ENCODE measurements at places on chromosomes 5 and 9.

DNA sequence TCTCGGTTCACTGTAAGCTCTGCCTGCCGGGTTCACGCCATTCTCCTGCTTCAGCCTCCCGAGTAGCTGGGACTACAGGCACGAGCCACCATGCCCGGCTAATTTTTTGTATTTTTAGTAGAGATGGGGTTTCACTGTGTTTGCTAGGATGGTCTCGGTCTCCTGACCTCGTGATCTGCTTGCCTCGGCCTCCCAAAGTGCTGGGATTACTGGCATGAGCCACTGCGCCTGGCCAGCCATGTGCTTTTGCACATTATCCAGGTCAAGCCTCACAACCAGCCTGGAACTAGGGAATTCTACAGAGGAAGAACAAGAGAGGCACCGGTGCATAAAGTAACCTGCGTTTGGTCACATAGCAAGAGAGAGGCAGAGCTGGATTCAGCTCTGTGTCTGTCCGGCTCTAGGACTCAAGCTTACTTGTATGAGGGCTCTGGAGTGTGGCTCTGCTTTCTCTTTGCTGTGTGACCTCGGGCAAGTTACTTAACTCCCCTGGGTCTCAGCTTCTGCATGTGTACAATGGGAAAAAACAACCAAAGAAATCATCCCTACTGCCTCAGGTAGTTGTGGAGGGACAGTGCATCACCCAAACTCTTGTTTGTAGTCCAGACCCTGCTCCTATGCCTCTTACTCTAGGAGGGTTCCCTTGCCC lies 6.3 kb downstream of the FGF18 start:
- H3K27ac ChIP-seq = no peak overlapping the region
- H3K4me1 ChIP-seq = peaks cover 6% of the 10 kb centered on the region
- H3K36me3 ChIP-seq = no peaks in the 10 kb centered on the region
- no peak for DNase-seq
- H3K4me3 ChIP-seq = no peak overlapping the region

DNA sequence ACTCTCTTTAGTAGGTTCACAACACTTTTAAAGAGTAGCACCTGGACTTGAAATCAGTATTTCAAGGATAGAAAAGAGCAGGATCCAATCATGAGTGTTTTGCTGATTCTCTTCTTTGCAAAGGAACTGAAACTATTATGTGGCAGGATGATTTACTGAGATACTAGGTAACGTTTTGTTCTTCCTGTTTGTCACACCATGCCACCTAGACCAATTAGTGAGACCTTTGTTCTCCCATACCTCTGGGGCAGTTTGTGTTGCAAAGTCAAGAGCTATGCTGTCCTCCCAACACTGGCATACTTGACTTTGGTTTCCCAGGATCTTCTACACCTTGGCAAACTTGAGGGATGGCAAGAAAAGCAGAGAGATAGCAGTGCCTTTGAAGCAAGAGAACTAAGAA lies 43.4 kb downstream of the PPP1R2B start:
- H3K4me3 ChIP-seq = no peak overlapping the region
- no peaks in the 10 kb centered on the region for H3K27me3 ChIP-seq
- no peak for DNase-seq
- H3K27ac ChIP-seq = no peak overlapping the region

DNA sequence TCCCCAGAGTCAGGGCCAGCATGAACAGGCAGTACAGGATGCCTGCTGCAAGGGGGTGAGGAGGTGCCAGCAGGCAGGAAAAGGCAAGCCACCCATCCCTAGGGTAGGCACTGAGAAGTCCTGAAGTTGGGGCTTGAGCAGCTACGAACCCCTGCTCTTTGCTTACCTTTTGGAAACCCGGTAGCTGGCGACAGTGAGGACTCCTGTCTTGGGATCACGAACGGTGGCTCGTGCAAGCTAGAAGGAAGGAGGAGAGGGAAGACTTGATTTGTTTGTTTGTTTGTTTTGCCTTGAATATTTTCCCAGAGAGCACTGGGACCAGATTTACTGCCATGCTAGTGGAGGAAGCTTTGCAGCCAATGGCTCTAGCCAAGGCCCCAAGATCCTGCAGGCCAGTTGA lies 23.7 kb downstream of the P4HA2 start:
- no peak overlapping the region for H3K27ac ChIP-seq
- no peak for DNase-seq
- H3K4me1 ChIP-seq = peaks cover 10% of the 10 kb centered on the region
- peaks cover 14% of the 10 kb centered on the region for H3K36me3 ChIP-seq
- H3K4me3 ChIP-seq = no peak overlapping the region

GRCh38 chr9:70484232-70485130 lies 70.0 kb upstream of the KLF9 start:
- H3K36me3 ChIP-seq = no peaks in the 10 kb centered on the region
- H3K27me3 ChIP-seq = no peaks in the 10 kb centered on the region
- H3K4me1 ChIP-seq = peaks cover 90% of the 10 kb centered on the region
- peak overlapping the region; percentile 98 for H3K27ac ChIP-seq

GRCh38 chr9:108994695-108995094 lies 18.6 kb downstream of the CTNNAL1 start:
- no peak overlapping the region for H3K4me3 ChIP-seq
- DNase-seq = no peak
- H3K4me1 ChIP-seq = peaks cover 11% of the 10 kb centered on the region
- H3K36me3 ChIP-seq = no peaks in the 10 kb centered on the region

- no peak for DNase-seq
- no peaks in the 10 kb centered on the region for H3K4me1 ChIP-seq
- no peak overlapping the region for H3K4me3 ChIP-seq
- H3K27me3 ChIP-seq = no peaks in the 10 kb centered on the region
- H3K36me3 ChIP-seq = no peaks in the 10 kb centered on the region
These were observed 367.5 kb upstream of the ADAMTS16 start for GRCh38 chr5:4772591-4772990.

GRCh38 chr5:135126688-135127438 lies 92.8 kb upstream of the PITX1 start:
- H3K27ac ChIP-seq = no peak overlapping the region
- no peak overlapping the region for H3K4me3 ChIP-seq
- no peaks in the 10 kb centered on the region for H3K27me3 ChIP-seq
- DNase-seq = no peak
- no peaks in the 10 kb centered on the region for H3K4me1 ChIP-seq

DNA sequence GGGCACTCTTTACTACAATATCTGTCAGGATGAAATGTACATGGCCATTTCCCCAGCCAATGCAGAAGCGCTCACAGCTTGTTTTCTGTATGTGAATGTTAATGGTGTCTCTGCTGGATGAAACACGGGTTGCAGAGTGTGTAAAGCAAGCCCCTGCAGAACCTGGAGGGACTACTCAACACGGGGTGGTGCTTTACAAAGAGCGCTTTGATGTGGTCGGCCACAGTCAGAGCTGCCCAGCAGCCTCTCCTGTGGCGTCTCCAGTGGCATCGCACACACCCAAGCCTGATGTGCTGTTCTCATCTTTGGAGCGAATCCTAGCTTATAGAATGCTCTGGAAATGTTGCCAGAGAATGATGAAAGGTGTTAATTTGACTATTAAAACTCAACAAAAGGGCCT lies 162.7 kb upstream of the NFIL3 start:
- no peak overlapping the region for H3K4me3 ChIP-seq
- H3K27me3 ChIP-seq = no peaks in the 10 kb centered on the region
- no peaks in the 10 kb centered on the region for H3K4me1 ChIP-seq
- DNase-seq = no peak
- H3K36me3 ChIP-seq = no peaks in the 10 kb centered on the region

- no peak for DNase-seq
- no peaks in the 10 kb centered on the region for H3K4me1 ChIP-seq
- H3K4me3 ChIP-seq = no peak overlapping the region
- H3K27me3 ChIP-seq = peaks cover 3% of the 10 kb centered on the region
- no peak overlapping the region for H3K27ac ChIP-seq
These were observed 9.4 kb upstream of the HRCT1 start for GRCh38 chr9:35896570-35896969.

DNA sequence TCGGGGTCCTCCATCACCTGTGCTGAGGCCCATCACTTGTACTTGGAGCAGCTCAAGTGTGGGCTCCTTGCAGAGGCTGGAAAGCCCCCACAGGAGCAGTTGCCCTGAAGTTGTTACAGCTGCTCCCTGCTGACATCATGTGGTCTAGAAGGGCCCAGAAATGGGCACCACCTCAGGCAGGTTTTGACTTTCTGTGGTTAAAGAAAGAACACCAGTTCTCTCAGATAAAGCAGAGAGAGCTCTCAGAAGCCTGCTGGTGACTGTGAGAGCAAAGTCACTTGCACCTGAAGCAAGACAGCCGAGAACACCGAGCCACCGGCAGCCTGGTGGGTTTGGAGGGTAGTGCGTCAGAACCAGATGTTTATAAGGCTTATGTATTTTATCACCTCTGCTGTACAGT lies 70.4 kb downstream of the MVB12B start:
- peaks cover 36% of the 10 kb centered on the region for H3K4me1 ChIP-seq
- no peak for DNase-seq
- H3K36me3 ChIP-seq = no peaks in the 10 kb centered on the region
- H3K27me3 ChIP-seq = no peaks in the 10 kb centered on the region
- no peak overlapping the region for H3K4me3 ChIP-seq

DNA sequence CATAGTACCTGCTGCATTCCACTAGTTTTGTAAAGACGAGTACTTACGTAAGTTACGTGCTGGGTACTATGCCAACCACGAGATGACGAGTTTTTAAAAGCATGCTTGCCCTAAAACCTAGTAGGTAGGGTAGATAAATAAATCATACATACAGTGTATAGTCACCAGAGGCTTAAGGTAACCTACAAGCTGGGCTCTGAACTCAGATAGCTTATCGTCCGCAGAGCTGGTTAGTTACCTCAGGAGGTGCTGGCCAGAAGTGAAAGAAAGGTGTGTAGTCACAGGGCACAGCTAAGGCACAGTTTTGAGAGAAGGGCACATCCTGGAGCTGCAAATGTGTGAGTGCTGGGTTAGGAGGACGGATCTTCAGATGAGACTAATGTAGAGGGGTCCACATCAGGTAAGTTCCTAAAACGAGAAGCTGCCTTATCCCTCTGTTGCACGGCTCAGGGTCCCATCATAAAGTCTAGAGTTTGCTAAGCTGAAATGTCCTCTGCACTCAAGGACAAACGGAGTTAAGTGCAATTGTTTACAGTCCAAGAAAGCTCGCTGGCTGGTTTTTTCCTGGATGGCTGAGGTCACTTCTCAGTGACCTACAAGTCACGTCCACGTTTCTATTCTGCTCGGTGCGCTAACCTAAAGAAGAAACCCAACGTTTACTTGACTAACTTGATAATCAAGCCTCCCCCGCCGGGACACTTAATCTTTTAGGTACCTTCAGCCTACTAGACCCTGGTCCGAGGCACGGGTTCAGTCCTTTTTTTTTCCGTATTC lies 1.1 kb upstream of the SNX24 start:
- H3K4me1 ChIP-seq = peaks cover 13% of the 10 kb centered on the region
- H3K36me3 ChIP-seq = no peaks in the 10 kb centered on the region

GRCh38 chr5:9125852-9126251 lies 420.0 kb downstream of the SEMA5A start:
- no peak overlapping the region for H3K27ac ChIP-seq
- no peak for DNase-seq
- H3K4me3 ChIP-seq = no peak overlapping the region
- no peaks in the 10 kb centered on the region for H3K27me3 ChIP-seq

GRCh38 chr9:35679766-35680330 lies 6.1 kb downstream of the CA9 start:
- no peak for DNase-seq
- H3K27me3 ChIP-seq = no peaks in the 10 kb centered on the region
- H3K27ac ChIP-seq = no peak overlapping the region
- peaks cover 22% of the 10 kb centered on the region for H3K36me3 ChIP-seq

- H3K4me1 ChIP-seq = no peaks in the 10 kb centered on the region
- H3K27ac ChIP-seq = no peak overlapping the region
- no peak for DNase-seq
- no peaks in the 10 kb centered on the region for H3K27me3 ChIP-seq
These were observed 92.3 kb downstream of the FANCC start for GRCh38 chr9:95225076-95225725.

DNA sequence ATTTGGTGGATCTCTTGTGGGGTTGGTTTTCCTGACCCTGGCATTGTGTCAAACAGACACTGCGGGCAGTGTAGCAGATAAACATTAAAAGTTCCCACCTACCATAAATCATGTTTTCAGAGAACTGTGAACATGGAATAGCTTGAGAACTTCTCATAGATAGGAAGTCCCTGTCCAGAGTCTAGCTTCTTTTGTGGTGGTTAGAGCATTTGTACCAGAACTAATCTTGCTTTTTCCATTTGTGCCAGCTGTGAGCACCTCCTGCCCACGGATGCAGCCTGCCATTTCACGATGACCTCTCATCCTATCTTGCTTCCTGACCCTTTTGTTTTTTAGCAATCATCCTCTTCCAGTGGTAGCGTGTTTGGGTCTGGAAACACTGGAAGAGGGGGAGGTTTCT lies 61.4 kb downstream of the FAM78A start:
- H3K27ac ChIP-seq = no peak overlapping the region
- no peaks in the 10 kb centered on the region for H3K27me3 ChIP-seq
- no peak for DNase-seq
- no peak overlapping the region for H3K4me3 ChIP-seq
- H3K4me1 ChIP-seq = no peaks in the 10 kb centered on the region

- no peaks in the 10 kb centered on the region for H3K27me3 ChIP-seq
- H3K4me3 ChIP-seq = peak overlapping the region; percentile 2
- peaks cover 65% of the 10 kb centered on the region for H3K4me1 ChIP-seq
- peak overlapping the region; percentile 86 for H3K27ac ChIP-seq
- H3K36me3 ChIP-seq = no peaks in the 10 kb centered on the region
These were observed 38.8 kb upstream of the GLRX start for GRCh38 chr5:95861221-95861863.

GRCh38 chr9:91732187-91733005 lies 217.6 kb downstream of the ROR2 start:
- H3K4me1 ChIP-seq = no peaks in the 10 kb centered on the region
- H3K27me3 ChIP-seq = no peaks in the 10 kb centered on the region
- H3K27ac ChIP-seq = no peak overlapping the region

DNA sequence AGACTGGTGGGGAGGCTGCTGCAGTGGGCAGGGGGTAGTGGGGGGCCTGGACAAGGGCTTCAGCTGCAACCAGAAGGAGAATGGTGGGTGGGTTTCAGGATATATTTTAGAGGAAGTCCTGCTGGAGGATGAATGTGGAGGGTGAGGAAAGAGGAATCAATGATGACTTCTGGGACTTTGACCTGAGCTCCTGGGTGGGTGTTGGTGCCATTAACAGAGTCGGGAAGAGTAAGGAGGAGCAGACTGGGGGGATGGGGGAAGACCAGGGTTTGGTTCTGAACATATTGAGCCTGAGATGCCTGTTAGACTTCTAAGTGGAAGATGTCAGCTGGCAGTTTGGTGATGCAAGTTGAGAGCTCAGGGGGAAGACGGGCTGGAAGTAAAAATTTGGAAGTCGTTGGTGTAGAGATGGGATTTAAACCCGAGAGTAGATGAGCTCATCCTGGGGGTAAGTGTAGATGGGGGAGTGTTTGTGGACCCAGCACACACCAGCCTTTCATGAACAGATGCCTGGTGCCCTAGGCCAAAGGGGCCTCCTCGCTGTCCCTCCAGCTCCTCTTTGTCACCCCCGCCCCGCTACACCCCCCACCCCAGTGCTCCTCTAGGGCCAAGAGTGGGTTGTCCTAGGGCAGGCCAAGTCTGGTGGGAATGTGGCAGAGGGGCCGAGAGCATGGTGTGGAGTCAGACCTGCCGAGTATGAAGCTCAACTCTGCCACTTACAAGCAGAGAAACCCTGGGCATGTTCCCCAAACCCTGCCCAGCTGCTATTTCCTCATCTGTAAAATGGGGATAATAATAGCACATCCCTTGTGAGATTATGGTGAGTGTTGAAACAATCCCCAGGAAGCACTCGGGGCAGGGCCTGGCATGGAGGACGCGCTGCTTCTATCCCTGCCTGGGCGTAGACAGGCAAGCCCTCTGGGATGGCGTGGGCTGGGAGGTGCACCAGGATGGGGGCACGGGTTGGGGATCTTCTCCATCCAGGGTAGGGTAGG lies 4.0 kb downstream of the DNM1 start:
- H3K27me3 ChIP-seq = peaks cover 8% of the 10 kb centered on the region
- peaks cover 7% of the 10 kb centered on the region for H3K4me1 ChIP-seq
- H3K4me3 ChIP-seq = no peak overlapping the region
- no peaks in the 10 kb centered on the region for H3K36me3 ChIP-seq
- no peak overlapping the region for H3K27ac ChIP-seq
- DNase-seq = no peak

All from gastrocnemius medialis (tissue), 4 donors.